ENCODE measurements at places on chromosomes 7 and 10.
A peak's percentile ranks its signal among the peaks of the same experiment; 100 is the strongest.

- DNase-seq = no peak
Measured at GRCh38 chr10:52346394-52347326, 32.6 kb downstream of the DKK1 start.

- DNase-seq = peak; percentile 83
Measured at GRCh38 chr7:75814407-75814947, 871 bp upstream of the CCL24 start.

- no peak for DNase-seq
Measured at GRCh38 chr10:116451711-116452337, 24.2 kb downstream of the PNLIPRP3 start.

GRCh38 chr7:63047546-63047945 lies 951.1 kb upstream of the ZNF722 start:
- DNase-seq = no peak

GRCh38 chr10:129513312-129513711 lies 46.3 kb downstream of the MGMT start:
- DNase-seq = no peak

- DNase-seq = no peak
Measured at GRCh38 chr7:149552799-149553198, 55.2 kb upstream of the ZNF746 start.

GRCh38 chr10:99976886-99977665 lies 32.7 kb downstream of the DNMBP start:
- peak; percentile 98 for DNase-seq

GRCh38 chr7:130208516-130208915 lies 856 bp downstream of the SSMEM1 start:
- DNase-seq = no peak

- peak; percentile 93 for DNase-seq
Measured at GRCh38 chr7:101630591-101630990, 1.5 kb upstream of the MYL10 start.

DNA sequence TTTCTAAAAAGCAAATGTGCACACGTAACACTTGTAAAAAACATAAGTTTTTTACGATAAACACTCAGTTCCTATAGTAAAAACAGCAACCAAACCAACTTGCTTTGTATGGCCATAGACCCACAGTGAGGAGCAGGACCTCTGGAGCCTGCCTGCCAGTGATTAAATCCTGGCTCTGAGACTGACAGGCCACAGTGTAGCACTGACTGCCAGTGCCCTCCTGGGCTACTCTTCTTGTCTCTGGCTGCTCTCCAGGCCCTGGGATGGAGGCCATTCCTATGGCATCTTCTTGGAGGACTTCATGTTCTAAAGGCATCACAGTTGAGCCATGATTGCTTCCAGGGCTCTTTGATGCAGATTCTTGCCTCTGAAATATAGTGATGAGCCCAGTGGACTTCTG lies 22.7 kb upstream of the TMEM254 start:
- DNase-seq = no peak
